Umbilical cord (tissue), 2 donors: ENCODE measurements at places on chromosomes 7 and 10.

- no peak for DNase-seq
These were observed 82.0 kb downstream of the GRK5 start for GRCh38 chr10:119289227-119289920.

- peak; percentile 81 for DNase-seq
These were observed 2.0 kb downstream of the NRP1 start for GRCh38 chr10:33332183-33333065.

DNA sequence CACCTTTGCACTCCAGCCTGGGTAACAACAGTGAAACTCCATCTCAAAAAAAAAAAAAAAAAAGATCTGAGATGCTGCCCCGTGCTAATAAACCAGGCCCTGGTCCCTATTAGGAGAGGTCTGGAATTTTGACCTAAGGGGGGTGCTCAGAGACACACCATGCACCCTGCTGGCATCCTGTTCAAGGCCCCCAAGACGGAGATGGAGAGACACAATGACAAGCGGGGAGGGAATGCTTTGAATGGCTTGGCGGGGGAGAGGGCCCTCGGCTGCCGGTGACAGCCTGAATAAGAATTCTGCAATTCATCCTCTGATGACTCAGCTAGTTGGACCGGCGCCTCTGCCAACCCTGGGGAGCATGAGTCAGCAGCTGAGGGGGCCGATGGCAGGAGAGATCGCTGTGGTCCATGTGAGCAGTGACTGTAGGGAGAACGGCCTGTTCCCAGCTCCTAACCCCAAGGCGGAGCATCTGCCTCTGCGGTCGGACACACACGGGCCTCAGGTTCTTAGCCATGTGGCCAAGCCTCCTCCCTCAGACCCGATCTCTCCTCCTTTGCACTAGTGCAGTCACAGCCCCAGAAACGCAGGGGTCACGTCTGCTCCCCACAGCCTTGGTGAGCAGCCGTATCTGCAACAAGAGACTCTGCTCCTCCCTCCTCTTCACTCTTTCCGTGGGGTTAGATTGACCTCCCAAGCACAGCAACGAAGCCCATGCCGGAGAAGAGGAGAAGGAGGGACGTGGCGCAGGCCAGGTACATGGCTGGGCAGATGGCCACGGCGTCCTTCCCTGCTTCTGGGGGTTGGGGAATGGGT lies 14.9 kb downstream of the TRIM56 start:
- peak; percentile 96 for DNase-seq

DNA sequence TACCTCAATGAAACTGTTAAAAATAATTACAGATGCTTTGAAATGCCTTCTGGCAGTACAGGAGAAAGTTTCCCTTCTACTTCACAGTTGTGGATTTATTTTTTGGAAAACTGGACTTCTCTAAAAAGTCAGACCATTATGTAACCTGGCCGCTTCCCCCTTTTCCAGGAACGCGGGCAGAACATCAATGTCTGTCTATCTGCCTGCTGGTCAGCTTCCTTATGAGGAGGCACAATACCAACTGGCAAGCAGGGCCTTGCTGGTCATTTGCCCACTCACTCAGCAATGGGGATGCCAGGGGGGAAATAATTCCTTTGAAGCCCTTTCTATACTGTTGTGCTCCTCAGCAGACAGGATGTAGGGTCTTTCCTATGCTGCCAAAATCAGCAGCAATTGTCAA lies 22.5 kb upstream of the ADRB1 start:
- DNase-seq = no peak

DNA sequence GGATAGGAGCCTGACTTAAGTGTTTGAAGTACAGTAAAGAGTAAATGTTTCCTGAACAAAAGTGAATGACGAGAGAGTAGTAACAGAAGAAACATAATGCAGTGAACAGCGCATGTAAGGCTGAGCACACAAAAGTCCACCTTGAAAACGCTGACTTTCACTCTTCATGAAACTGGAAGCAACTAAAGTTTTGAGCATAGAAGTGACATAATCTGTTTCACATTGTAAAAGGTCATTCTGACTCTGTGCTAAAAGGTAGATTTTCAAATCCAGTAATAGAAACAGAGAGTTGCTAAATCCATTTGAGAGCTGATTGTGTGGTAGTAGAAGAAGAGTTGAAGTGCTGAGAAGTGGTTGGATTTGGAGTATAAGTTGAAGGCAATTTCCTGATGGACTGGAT lies 1037.0 kb downstream of the CNTNAP2 start:
- DNase-seq = no peak

- no peak for DNase-seq
These were observed 11.6 kb upstream of the ADD3 start for GRCh38 chr10:109996225-109996624.
